Stimulated activated naive CD4-positive, alpha-beta T cell (primary cell): ENCODE measurements at places on chromosomes 13 and 19.

GRCh38 chr19:8642561-8642960, 12.1 kb downstream of the NFILZ start:
- DNase-seq: no peak

DNA sequence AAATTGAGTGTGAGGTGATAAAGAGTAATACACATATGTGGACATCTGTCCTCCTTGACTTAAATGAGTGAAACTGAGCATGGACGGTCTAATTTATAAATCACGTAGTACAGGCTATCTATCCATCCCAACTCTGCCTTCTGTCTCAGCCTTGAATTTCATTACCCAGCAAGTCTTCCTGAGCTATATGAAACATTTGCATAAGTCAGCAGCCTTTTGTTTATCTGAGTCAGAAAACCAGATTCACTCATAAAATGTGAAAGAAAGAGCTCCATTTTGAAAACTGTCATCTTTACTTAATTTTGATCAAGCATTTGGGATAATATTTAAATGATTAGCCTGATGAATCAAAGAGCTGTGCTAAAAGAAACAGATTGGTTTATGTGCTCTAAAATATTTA, 197.9 kb downstream of the LHFPL6 start:
- no peak for DNase-seq

- DNase-seq: peak; percentile 63
These were observed 843 bp downstream of the ANO8 start for GRCh38 chr19:17333611-17334413.

DNA sequence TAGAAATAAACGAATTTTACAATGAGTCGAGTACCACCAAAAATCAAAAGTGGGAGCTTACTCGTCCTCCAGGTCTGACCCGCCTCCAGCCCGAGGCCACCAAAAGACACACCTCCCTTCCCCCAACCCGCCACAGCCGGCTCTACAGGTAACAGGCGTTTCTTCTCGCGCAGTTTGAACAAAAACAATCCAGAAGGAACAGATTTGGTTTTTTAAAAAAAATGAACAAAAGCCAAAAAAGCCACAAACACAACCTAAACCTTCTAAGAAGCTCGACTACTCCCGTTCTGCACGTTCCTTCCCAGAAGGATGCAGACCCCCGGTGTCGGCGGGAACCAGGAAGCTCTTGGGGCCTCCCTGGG, 671 bp downstream of the ZDHHC20 start:
- DNase-seq: peak; percentile 14

DNA sequence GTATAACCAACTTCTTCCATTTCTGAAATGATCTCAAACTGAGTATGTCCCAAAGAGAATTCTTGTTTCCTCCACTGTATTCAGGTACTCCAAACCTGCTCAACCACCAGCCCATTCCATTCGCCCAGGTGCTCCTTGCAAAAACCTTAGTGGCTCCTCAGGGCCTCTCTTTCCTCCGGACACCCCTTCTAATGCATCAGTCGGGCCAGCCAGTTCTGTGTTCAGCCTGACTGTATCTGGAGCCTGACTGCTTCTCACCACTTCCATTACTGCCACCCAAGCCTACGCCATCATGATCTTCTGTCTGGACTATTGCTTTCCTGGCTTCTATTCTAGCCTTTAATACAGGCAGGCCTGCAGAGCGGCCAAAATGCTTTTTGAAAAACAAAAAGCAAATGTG, 1.5 kb downstream of the PHF11 start:
- no peak for DNase-seq

- no peak for DNase-seq
These were observed 41.1 kb downstream of the GPR12 start for GRCh38 chr13:26719356-26719945.
